Activated naive CD8-positive, alpha-beta T cell treated with anti-CD3 and anti-CD28 coated beads, Interleukin-2, amount 50 U/mL, for 24 hours (primary cell): ENCODE measurements at places on chromosomes 6 and 20.

GRCh38 chr20:17650301-17651128 is 31.5 kb downstream of the RRBP1 start:
- no peaks in the 10 kb centered on the region for H3K36me3 ChIP-seq
- no peak for DNase-seq
- H3K27ac ChIP-seq = no peak overlapping the region
- H3K4me3 ChIP-seq = no peak overlapping the region

DNA sequence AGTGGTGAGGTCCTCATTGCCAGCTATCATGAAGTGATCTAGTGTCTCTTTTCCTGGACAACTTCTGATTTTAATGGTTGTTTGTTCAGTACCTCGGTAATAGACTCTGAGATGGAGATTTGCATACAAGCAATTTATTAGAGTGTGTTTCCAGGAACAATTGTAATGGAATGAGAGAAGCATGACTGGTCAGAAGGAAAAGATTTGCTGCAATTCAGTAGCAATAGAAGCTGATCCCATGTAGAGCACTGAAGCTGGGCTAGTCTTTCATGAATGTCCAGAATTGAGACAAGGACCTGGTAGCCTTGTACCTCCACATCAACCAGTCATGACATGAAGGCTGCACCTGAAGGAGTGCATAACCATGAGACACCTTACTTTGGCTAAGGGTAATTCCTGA is 526.5 kb downstream of the NKAIN2 start:
- H3K4me3 ChIP-seq = no peak overlapping the region
- H3K4me1 ChIP-seq = no peaks in the 10 kb centered on the region
- no peaks in the 10 kb centered on the region for H3K27me3 ChIP-seq
- no peak overlapping the region for H3K27ac ChIP-seq

DNA sequence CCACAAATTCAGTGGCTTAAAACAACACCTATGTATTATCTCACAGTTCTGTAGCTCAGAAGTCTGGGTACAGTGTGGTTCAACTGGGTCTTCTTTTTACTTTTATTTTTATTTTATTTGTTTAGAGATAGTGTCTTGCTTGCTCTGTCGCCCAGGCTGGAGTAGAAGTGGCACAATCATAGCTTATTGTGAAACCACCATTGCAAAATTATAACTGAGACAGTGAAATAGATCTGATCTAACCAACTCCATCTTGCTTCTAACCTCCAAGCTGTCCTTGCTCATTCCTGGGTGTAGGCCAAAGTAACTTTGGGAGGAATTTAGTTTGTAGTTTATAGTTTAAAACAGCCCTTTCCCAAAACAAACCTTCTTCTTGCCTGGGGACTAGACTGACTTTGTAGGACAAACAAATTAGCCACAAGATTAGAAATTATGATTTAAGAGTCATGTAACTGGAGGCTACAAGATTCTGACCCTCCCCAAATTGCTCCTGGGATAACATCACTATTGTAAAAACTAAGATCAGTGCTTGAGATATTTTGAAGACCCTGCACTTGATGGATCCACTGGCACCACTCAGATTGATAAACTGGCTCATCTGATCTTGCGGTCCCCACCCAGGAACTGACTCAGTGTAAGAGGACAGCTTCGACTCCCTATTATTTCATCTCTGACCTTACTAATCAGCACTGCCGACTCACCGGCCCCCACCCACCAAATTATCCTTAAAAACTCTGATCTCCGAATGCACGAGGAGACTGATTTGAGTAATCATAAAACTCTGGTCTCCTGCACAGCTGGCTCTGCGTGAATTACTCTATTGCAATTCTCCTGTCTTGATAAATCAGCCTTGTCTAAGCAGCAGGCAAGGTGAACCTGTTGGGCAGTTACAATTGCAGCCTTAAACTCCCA is 193.4 kb upstream of the CDYL start:
- H3K27ac ChIP-seq = no peak overlapping the region
- H3K4me3 ChIP-seq = no peak overlapping the region
- peaks cover 5% of the 10 kb centered on the region for H3K27me3 ChIP-seq

- H3K4me1 ChIP-seq = no peaks in the 10 kb centered on the region
- no peak overlapping the region for H3K4me3 ChIP-seq
- H3K27ac ChIP-seq = no peak overlapping the region
- H3K36me3 ChIP-seq = no peaks in the 10 kb centered on the region
- no peaks in the 10 kb centered on the region for H3K27me3 ChIP-seq
Measured at GRCh38 chr6:24537082-24537699, 42.4 kb downstream of the ALDH5A1 start.

- peaks cover 72% of the 10 kb centered on the region for H3K27me3 ChIP-seq
- no peak overlapping the region for H3K27ac ChIP-seq
- H3K4me1 ChIP-seq = peaks cover 10% of the 10 kb centered on the region
- no peak for DNase-seq
Measured at GRCh38 chr6:136990754-136991153, 54.0 kb downstream of the IL20RA start.

GRCh38 chr6:135052939-135053338 is 1.7 kb downstream of the HBS1L start:
- H3K36me3 ChIP-seq = peaks cover 40% of the 10 kb centered on the region
- peaks cover 49% of the 10 kb centered on the region for H3K4me1 ChIP-seq
- H3K4me3 ChIP-seq = peak overlapping the region; percentile 95
- H3K27me3 ChIP-seq = no peaks in the 10 kb centered on the region
- peak overlapping the region; percentile 95 for H3K27ac ChIP-seq

DNA sequence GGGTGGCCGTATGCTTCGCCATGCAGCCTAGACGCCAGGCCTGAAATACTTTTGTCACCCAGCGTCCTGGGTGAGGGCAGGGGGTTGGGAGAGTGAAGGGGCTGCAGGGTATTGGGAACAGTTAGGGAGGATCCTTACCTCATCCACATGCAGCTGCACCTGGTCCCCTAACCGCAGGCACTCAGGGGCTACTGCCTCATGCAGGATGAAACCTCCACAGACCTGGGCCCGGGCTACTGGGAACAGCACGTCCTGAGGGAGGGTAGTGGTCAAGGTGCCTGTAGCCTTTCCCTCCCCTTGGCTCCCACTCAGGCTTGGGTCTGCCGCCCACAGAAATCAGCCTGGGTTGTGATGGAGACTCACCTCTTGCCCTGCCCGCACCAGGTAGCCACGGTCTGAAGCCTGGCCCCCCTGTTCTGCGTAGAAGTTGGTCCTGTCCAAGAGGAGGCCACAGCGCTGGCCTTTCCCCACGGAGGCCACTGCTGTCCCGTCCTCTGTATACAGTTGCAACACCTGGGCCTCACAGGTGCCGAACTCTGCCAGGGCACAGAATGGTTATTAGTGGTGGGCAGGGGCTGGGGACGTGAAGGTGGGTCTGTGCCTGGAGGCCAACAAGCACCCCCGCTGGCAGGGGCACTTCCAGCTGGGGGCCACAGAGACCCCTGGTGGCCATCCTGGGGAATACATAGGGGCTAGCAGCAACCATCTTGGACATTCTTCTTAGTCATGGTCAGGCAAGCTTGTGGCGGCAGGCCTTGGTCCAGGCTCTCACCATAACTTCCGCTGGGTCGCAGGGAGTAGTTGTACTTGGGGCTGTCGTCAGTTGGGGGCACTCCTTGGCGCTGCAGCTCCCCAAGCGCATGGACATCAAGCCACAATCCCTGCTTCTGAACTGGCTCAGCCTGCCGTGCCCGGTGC is 8.6 kb downstream of the AARS2 start:
- H3K4me3 ChIP-seq = no peak overlapping the region
- no peaks in the 10 kb centered on the region for H3K4me1 ChIP-seq
- no peaks in the 10 kb centered on the region for H3K27me3 ChIP-seq
- H3K27ac ChIP-seq = no peak overlapping the region
- peak; percentile 45 for DNase-seq

GRCh38 chr6:111759836-111760785 is 113.1 kb downstream of the FYN start:
- H3K4me3 ChIP-seq = peak overlapping the region; percentile 84
- no peaks in the 10 kb centered on the region for H3K27me3 ChIP-seq
- H3K36me3 ChIP-seq = peaks cover 79% of the 10 kb centered on the region
- H3K27ac ChIP-seq = peak overlapping the region; percentile 99

GRCh38 chr6:88605271-88605670 is 358.1 kb downstream of the RNGTT start:
- peaks cover 5% of the 10 kb centered on the region for H3K36me3 ChIP-seq
- no peaks in the 10 kb centered on the region for H3K27me3 ChIP-seq
- DNase-seq = no peak
- H3K27ac ChIP-seq = no peak overlapping the region
- no peak overlapping the region for H3K4me3 ChIP-seq

- H3K4me3 ChIP-seq = no peak overlapping the region
- no peak for DNase-seq
- H3K36me3 ChIP-seq = peaks cover 52% of the 10 kb centered on the region
Measured at GRCh38 chr6:26544473-26544872, 6.3 kb downstream of the HMGN4 start.

GRCh38 chr6:135299256-135299655 is 118.1 kb downstream of the MYB start:
- no peak overlapping the region for H3K4me3 ChIP-seq
- H3K27ac ChIP-seq = peak overlapping the region; percentile 41

DNA sequence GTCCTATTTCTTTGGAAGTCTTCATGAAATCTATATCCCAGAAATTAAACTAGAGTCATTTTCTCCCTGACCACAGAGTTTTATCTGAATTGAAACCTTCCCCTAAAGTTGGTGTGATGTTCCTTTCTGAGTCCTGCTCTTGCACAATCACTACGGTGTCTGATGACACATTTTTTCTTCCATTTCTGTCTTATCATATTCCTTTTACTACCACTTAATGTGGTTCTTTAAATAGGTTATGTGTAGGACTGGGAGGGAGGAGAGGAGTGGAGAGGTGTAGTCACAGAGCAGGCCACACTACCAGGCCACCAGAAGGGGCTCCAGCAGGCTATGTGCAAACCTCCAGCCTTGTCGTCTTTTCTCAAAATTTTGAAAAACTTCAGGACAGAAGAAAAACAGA is 39.7 kb upstream of the ATXN1 start:
- peaks cover 36% of the 10 kb centered on the region for H3K4me1 ChIP-seq
- no peaks in the 10 kb centered on the region for H3K36me3 ChIP-seq
- no peaks in the 10 kb centered on the region for H3K27me3 ChIP-seq

DNA sequence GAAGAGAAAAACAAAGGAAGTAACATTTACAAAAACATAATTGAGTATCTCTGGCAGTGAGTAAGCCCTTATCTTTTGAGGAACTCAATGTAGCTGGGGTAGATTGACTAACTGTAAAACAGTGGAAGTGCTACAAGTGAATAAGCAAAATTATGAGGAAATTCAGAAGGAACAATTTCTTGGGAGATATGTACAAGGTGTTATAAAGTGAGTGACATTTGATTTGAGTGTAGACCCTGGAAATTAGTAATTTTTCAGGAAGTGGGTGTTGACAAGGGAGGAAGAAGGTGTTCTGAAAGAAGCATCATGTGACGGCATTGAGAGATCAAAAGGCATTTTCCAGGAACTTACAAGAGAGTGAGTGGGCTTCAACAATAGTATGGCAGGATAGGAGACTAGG is 22.2 kb downstream of the XRN2 start:
- peaks cover 57% of the 10 kb centered on the region for H3K4me1 ChIP-seq
- peaks cover 43% of the 10 kb centered on the region for H3K36me3 ChIP-seq
- H3K27me3 ChIP-seq = no peaks in the 10 kb centered on the region
- H3K4me3 ChIP-seq = peak overlapping the region; percentile 32
- H3K27ac ChIP-seq = peak overlapping the region; percentile 69
- no peak for DNase-seq

DNA sequence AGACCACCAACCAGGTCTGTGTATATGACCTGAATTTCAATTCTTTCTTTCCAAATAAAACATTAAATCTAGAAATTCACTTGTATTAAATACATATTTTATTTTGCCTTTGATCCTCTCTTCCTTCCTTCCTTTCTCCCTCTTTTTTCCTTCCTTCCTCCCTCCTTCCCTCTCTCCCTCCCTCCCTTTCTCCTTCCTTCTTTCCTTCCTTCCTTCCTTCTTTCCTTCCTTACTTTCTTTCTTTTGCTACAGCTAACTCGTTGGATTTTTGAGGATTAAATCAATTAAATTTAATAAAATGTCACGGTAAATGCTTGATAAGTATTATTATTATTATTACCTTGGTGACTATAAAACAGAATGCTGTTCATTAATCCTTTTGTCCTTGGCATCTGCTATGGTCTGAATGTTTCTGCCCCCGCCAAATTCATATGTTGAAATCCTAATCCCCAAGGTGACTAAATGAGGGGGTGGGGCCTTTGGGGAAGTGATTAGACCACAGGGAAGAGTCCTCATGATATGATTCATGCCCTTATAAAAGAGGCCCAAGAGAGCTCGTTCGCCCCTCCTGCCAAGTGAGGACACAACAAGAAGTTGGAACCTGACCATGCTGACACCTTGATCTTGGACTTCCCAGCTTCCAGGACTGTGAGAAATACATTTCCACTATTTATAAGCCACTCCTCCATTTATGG is 67.6 kb upstream of the BTBD3 start:
- no peaks in the 10 kb centered on the region for H3K27me3 ChIP-seq
- H3K4me1 ChIP-seq = no peaks in the 10 kb centered on the region
- DNase-seq = no peak
- H3K4me3 ChIP-seq = no peak overlapping the region
- no peaks in the 10 kb centered on the region for H3K36me3 ChIP-seq

DNA sequence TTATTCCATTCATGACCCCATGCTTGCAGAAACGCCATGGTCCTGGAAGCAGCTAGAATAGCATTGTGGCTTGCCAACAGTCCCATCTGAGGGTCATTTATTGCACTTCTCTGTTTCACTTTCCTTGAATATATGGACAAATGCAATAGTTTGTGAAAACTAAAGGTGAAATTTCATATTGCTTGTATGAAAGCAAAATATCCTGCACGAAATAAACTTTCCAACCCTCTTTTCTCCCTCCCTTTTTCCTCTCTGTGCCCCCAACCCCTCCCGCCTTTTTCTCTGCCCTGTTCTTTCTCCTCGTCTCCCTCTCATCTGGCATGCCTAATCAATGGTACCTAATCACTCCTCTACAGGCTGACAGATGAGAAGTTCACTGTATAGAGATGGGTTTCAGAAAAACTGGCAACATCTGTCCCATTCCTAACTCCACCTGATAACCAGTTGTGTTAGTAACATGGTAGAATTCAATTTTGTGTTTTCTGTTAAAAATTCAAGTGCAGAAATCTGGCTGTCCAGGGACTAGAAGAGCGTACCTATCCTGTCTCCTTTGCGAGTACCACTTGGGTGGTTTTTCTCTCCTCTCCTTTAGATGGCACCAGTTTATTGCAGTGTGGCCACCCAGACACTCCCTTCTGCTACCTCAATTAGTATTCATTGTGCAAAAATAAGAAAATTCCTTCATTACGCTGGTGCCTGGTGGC is 198.6 kb downstream of the FOXA2 start:
- DNase-seq = no peak
- H3K4me1 ChIP-seq = no peaks in the 10 kb centered on the region
- no peak overlapping the region for H3K4me3 ChIP-seq
- no peaks in the 10 kb centered on the region for H3K36me3 ChIP-seq

GRCh38 chr6:86192123-86192522 is 549.4 kb upstream of the SYNCRIP start:
- no peaks in the 10 kb centered on the region for H3K27me3 ChIP-seq
- no peak for DNase-seq
- H3K36me3 ChIP-seq = no peaks in the 10 kb centered on the region
- no peaks in the 10 kb centered on the region for H3K4me1 ChIP-seq
- H3K27ac ChIP-seq = no peak overlapping the region
